KBM-7 (cell line): ENCODE measurements at places on chromosomes 4 and X.

GRCh38 chr4:16820329-16820728 is 78.1 kb downstream of the LDB2 start:
- no peak for DNase-seq

- DNase-seq = no peak
Measured at GRCh38 chr4:102439236-102439614, 61.9 kb upstream of the NFKB1 start.

- no peak for DNase-seq
Measured at GRCh38 chr4:52868133-52868532, 6.0 kb downstream of the RASL11B start.

- no peak for DNase-seq
Measured at GRCh38 chr4:155877971-155878370, 11.9 kb upstream of the ASIC5 start.

- DNase-seq = no peak
Measured at GRCh38 chrX:12423346-12423745, 285.1 kb downstream of the FRMPD4 start.

DNA sequence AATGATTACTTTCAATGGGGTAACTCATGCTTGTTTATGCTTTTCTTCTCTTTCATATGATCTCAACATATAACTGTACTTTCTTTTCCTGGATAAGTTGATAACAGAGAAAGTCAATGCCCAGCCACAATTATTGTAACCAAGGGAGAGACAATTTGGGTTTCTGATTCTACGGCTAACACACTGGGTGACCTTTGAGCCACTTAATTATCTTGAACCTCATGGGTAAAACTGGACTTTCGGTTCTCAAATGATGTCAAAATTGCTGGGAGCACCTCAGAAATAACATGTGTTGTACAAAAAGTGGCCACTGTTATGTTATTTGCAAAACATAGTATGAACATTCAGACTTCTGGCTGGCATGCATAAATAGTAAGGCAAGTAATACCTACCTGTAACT is 79.6 kb upstream of the MCF2 start:
- DNase-seq = no peak

DNA sequence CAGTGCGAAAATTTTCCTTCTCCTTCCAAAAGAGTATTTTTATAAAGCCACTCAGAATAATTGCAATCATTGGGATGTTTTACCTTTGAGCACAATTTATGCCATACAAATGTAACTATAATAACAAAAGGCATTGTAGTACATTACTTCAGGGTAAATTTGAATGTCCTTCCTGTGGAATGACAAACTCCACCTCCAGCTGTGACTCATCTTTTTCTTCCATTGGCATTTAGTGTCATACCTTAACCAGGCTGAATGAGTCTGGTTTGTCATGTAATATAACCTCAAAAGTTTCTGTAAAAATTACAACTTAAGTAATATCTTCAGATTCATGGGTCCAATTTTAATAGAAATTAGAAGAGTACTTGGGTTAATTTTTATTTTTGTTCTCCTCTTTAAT is 93.3 kb downstream of the TMEM47 start:
- DNase-seq = no peak

DNA sequence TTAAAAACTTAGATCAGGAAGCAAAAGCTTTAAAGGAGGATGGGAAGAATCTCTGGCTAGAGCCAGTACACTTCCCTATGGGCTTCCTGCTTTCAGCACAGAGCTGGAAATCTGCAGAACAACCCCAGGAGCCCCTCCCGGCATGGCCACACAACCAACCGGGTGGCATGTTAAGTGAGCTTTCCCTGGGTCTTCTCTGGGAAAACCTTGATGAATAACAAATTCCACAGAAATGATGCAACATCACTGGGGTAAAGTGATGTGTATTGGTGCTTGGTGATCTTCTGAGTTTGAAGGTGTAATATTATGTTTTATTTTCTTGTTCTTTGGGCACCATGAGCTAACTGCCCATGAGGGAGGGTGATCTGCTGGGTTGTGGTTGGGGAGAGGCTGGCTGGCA is 22.1 kb downstream of the NHS start:
- no peak for DNase-seq

DNA sequence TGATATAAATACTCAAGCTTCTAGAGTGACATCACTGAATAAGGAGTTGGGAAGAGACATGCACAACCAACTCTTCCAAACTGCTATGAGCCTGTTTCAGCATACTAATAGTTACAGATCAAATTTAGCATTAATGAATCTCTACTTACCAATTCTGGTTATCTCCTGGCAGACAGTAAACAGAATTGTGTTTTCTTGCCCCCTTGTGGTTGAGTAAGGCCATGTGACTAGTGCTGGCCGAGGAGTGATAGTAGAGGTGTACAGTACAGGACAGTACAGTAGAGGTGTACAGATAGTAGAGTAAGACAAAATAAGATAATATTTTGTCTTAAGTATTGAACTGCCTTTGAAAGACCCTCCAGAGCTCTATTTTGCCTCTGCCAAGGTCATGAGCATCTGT is 681.4 kb downstream of the GABRG1 start:
- DNase-seq = peak; percentile 7

DNA sequence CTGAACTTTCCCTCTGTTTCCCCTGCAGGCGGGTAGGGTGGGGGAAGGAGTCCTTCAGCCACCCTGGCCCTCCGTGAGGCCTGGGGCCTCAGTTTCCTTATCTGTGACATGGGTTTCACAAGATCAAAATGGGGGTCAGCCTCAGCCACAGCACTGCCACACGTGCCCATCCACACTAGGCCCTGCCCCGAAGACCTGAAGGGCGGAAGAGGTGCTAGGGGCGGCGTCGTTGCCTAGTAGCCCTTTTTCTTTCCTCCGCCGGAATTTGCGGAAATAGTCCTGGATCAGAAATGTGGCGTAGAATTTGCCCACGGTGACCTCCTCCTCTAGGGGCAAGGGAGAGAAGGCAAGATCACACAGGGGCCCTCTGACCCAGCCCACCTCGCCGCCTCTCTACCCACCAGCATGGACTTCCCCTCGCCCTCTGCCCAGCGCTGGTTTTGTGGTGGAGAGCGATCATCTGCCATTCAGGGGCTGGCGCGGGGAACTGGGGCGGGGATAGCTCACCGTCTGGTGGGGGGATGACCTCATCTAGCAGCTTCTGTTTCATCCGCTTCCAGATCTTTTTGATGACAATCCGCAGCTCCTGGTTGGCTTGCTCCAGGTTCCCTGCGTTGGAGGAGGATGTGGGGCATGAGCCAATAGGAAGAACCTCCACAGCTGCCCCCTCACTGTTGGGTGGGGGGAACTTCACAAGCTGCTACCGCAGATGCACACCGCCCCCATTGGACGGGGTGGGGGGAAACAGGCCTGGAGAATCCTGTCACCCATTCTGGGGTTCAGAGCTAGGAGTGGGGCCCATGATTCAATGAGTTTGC is 9.7 kb upstream of the SYP start:
- DNase-seq = no peak

DNA sequence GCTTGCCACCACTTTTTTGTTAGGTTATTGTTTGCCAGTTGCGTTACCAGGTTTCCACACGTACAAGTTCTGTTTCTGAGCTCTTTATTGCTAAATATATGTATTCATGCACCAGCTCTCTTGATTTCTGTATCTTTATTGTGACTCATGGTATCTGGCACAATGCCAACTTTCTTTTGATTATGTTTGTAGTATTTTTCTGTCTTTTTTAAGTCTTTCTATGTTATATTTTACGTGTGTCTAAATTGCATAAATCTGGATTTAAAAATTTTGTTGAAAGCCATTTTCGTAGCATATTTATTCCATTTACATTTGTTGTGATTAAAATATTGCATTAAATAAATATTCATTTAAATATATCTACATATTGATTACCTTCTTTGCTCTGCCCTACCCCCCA is 73.8 kb downstream of the KDM6A start:
- DNase-seq = no peak

DNA sequence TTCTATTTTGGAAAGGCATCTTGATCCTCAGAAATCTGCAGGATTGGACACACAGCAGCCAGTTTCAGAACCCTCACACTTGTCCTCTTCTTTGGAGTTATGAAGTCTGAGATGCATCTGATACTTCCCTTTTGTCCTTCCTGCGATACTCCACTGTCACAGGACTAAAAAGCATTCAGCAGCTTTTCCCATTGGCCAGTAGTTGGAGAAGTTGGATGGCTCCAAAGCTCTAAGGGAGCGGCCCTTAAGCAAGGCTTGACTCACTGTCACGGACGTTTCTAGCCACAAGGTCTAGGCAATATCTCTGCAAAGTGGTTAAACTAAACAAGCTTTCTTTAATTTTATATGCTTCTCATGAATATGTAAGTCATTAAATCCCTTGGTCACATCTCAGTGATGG is 417.0 kb downstream of the AFF2 start:
- no peak for DNase-seq

GRCh38 chr4:73231518-73232487 is 26.8 kb downstream of the ANKRD17 start:
- no peak for DNase-seq

GRCh38 chr4:165991325-165992180 is 118.5 kb downstream of the TLL1 start:
- DNase-seq = no peak

- no peak for DNase-seq
Measured at GRCh38 chr4:6335040-6335590, 65.5 kb downstream of the WFS1 start.

- no peak for DNase-seq
Measured at GRCh38 chr4:134958862-134959261, 757.3 kb upstream of the PABPC4L start.

DNA sequence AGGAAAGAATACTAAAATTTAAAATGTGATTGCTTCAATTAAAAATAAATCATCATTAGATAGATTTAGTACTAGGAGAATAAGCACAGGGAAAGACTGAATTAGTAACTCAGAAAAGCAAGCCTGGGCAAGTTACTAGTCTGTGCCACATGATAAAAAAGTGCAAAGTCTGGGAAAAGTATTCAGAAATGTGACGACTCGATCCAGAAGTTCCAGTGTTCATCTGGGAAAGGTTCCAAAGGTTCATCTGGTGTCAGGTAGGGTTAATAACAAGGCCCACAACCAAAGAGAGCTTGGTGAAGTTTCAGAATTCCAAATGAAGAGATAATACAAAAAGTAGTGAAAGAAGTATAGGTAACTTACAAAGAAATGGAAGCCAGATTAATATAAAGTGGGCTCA is 78.3 kb upstream of the ARSJ start:
- DNase-seq = no peak

DNA sequence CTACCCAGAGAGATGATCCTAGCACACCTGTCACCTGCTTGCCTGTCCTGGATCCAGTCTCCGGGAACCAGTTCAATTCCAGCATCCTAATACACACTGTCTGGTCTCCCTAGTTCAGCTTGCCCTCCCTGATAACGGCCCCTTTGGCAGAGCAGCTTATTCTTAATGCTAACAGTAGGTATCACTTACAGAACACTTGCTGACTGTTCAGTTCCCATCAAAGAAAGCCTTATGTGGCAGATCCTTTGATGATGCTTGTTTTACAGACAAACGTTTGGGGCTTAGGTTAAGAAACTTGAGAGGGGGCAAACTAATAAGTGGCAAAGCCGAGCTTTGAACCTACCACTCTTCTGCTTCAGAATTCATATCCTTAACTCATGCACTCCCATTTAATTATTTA is 890 bp downstream of the RASSF6 start:
- no peak for DNase-seq

DNA sequence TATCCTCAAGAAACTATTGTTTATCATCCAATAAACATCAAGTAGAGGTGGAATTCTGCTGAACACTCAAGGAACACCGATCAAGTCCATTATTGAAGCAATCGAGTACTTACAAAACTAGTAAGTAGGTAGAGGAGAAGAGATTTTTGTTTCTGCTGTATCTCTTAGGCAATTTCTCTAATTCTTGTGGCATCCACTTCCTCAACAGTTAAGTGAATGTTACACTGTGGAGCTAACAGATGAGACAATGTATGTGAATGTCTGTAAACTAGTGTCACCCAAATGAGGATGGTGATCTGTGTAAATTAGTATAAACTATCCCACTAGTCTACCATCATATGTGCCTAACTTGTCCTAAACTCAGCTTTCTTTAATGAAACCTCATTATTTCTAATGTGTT is 261.6 kb downstream of the ARHGAP24 start:
- DNase-seq = no peak

GRCh38 chrX:54509400-54509799 is 13.4 kb upstream of the FGD1 start:
- no peak for DNase-seq
